ENCODE measurements at places on chromosomes 2 and 18.

- no peak for DNase-seq
These were observed 129.9 kb upstream of the CHST9 start for GRCh38 chr18:27314996-27315395.

DNA sequence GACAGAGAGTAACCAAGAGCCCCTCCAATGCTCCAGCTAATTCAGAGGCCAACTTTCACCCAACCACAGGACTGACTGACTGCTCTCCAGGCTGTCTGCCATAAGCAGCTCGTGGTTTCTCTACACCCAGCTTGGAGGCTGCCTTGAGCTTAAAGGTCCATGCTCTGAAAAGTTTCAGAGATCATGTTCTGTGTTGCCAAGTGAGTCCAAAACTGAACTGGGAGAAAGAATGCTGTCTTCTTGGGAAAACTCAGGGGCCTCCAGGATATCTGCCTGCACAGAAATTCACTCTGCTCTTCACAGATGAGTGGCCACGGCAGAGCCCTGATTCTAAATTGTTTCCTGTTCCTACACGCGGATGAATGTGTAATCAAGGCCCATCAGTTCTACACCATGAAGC lies 51.1 kb downstream of the LPIN2 start:
- no peak for DNase-seq

DNA sequence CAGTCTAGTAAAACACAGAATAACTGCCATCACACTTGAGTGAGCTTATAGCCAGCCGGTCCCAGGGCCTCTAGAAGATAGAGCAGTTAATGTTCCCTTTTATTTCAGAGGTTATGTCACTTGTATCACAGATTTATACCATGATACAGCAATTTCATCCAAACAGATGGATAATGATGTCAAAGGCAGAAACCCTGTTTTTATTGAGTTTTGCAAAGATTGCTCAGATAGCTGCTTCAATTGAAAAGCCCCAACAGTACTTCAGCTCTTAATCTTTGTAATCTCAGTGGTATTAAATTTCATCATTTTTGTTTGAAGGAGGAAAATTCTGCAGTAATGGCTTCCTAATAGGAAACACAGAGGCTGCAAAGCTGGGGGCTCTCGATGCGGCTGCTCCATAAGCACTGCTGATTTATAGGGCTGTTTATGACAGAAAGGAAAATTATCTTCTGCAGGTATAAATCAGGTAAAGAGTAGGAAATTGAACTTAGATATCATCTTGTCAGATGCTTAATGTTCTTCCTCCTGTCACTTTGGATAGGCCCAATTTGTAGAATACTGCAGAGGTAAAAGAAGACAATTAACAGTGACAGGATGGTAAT lies 112.3 kb downstream of the LNPK start:
- no peak for DNase-seq

GRCh38 chr2:40439473-40439872 lies 12.4 kb downstream of the SLC8A1 start:
- no peak for DNase-seq

GRCh38 chr2:8448824-8449556 lies 232.9 kb upstream of the ID2 start:
- no peak for DNase-seq

DNA sequence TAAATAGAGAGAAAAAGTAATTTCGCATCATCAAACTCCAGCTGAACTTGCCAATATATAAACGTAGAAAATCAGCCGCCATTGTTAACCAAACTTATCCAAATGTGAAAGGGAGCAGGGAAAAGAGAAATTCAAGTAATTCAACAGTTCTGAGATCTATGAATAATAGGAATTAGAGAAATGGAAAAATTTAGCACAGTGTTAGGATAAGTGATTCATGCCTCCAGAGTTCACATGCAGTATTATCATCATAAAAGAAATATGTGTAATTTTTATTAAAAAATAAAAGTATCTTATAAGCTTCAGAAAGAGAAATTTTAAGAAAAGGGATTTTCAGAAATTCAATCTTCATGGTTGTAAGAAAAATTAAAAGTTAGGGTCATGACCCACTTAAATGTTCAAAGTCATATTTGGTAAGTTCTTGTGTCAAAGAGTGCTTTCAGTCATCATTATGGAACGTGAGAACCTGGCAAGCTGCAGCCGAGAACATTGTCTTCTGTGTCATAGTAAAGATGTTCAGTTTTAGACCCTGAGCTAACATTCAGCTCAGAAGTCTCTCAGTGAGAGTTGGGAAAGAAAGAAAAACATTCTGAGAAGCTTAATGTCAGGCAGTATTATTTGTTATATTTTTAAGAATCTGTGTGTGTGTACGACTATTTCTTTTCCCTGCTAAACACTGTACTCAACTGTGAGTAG lies 414.3 kb upstream of the RGPD4 start:
- DNase-seq: peak; percentile 85

DNA sequence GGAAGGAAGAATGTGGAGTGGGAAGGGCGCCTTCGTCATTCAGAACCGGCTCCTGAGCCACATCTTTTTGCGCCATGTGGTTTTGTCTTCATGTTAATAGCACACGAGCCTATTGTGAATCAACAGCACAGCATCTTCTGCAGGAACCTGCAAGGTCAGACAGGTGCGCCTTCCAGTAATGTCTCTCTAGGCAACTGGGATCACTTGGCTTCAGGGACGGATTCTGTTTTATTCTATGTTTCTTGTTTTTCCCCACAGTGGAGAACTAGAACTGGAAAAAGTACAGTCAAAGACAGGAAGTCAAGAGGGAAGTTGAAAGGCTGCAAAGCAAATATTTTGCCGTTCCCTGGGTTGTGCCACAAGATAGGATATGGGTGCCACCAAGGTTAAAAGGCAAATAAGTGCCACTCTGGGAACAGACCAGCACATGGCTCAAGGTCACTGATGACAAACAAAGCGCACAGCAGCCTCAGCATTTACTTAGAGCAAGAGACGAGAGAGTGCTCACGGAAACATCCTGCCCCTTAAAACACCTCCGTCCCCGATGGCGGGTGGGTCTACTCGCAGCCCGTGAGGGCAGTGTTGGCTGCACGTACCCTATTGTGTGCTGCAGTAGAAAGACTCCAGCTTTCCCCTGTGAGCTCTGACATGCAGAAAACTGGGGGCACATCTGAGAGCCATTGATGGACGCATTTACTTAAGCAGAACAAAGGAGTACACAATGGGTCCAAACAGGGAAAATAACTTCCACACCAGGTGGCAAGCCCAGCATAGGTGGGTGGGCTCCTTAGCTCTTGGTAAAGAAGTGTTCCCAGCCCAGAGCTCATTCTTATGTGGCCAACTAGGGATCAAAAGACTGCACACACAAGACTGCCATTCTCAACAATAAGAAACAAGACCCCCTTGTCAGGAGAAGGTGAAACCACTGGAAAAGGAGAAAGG lies 107.2 kb upstream of the PARD3B start:
- DNase-seq: no peak

GRCh38 chr18:76973520-76974266 lies 151.3 kb downstream of the ZNF236 start:
- no peak for DNase-seq

GRCh38 chr18:76975577-76976110 lies 153.3 kb downstream of the ZNF236 start:
- no peak for DNase-seq

DNA sequence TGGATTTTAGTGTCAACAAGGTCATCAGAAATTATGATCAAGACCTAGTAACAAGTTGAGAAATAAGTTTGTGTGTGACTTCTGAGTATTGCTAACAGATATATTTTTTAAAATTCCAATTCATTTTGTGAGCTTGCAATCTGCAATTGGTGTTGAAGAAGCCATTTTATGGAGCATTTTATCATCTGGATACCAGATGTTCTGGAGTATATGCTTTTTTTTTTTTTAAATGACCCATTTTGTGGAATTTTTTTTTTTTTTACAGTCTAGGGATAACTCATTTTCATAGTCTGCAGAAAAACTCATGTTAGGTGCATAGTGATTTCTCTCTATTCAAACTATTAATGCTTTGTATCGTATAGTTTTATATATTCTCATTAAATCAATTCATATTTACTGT lies 12.6 kb downstream of the QPCT start:
- no peak for DNase-seq

- no peak for DNase-seq
These were observed 38.7 kb downstream of the REEP1 start for GRCh38 chr2:86298411-86299390.

DNA sequence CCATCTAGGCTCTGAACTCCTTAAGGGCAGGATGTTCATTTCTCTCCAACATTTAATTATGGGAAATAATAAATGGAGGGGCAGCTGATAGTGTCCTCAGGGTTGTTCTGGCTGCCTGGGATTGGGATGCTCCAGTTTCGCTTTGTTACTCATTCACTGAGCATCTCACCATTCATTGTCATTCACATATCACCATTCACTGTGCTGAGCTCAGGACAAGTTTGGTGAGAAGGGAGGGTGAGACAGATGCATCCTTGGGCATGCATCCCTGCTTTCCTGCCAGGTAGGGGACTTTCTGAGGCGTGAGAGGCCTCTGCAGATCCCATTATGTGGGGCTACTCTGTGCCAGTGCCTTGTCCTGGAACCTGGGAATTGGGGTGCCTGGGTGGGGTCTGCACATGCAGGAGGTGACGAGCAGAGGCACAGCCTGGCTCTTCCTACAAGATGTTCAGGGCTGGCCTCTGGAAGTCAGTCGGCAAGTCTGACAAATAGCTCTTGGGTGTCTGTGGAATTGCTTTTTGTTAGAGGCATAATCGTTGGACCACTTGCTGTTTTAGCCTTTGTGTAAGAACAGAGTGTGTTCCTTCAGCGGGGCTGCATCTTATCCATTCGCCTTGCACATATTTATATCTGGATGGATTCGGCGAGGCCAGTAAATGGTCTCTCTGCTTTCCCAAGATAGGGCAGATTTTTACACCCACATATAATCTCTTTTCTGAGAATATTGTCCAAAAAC lies 323.2 kb upstream of the THSD7B start:
- DNase-seq: no peak

DNA sequence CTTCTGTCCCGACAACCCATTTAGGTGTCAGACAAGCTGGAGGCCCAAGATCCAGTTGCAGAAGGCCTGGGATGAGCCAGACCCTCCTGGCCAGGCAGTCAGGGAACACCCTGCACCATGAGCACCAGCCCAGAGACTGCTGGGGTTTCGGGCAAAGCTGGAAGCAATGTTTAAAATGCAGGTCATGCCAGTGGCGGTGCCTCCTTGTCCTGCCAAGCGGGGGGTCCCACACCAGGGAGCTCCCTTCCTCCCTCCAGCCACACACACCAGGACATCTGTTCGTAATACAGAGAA lies 230.2 kb downstream of the ATAD2B start:
- DNase-seq: no peak

DNA sequence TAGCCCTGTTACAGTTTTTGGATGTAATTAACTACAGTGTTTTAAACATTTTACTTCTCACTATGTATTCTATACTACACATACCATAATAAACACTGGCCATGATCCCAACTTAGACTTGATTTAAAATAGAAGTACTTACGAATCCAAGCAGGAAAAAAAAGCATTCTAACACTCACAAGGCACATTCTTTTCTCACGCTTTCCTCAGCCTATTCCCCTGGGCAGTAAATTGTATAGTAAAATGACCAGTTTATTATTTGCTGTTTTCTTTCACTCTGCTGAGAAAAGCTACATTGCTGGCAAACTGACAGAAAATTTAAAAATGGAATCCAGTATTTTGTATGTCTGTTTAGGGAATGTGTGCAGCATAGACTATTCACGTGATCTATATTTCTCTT lies 2.8 kb upstream of the TANC1 start:
- DNase-seq: no peak

DNA sequence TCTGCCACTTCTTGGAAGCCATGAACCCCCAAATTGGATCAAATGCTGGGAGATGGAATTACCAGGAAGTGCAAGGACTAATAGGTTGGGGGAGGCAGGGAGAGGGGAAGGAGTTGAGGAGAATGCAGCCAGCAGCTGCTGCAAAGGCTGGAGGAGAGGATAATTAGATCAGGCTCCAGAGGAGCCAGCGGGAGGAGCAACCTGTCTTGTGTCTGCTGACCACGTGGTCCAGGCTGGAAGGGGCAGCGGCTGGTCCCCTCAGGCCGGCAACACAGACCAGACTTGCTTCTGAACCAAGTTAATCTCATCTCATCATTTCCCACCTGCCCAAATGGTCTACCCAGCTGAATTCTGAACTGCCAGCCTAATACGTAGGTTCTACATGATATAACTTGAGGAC lies 68.3 kb downstream of the MRO start:
- DNase-seq: no peak

DNA sequence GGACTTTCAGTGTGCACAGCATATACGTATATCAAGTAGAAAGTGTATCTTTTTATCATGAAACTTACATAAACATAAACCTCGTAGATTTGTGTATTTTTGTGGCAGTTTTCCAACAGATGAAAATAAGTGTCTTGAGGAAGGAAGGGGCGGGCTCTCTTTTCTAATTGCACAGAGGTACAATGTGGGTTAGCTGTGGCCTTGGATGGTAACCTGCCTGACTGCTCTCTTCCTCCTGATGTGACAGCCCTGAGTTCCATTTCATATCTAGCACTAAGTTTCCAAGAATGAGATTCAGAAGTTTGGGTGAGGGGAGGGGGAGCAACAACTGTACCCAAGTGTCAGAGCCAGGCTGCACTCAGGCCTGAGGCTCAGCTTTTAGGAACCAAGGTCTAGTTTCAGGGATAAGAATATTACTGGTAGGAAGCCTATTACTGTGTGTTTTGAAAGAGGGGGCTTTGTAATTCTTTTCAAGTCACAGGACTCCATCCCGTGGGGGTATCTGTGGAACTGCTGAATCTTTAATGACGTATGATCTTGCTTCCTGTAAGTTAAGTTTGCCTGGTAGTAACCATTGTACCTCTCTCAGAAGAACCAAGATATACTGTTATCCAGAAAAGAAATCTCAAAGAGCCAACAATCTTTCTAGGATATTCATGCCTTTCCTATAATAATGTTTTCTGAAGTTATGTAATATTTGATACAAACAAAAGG lies 483.7 kb downstream of the PTPRM start:
- no peak for DNase-seq

DNA sequence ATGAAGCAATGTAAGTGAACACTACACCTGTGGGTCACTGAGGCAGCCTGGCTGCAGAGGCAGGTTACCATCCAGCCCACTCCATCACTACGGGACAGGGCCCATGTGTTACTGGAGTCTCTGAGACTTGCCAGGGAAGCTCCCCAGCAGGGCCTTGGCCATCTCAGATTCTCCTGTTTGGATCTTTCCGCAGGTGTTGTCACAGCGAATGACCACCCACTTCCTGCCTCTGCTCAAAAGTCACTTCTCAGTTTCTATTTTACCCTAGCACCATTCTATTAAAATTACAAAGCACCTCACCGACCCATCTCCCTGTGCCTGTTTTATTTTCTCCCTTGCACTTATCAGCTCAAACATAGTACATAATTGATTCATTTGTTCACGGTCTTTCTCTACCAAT lies 34.5 kb upstream of the L3MBTL4 start:
- no peak for DNase-seq

GRCh38 chr18:22488554-22488953 lies 70.8 kb upstream of the CTAGE1 start:
- DNase-seq: no peak

DNA sequence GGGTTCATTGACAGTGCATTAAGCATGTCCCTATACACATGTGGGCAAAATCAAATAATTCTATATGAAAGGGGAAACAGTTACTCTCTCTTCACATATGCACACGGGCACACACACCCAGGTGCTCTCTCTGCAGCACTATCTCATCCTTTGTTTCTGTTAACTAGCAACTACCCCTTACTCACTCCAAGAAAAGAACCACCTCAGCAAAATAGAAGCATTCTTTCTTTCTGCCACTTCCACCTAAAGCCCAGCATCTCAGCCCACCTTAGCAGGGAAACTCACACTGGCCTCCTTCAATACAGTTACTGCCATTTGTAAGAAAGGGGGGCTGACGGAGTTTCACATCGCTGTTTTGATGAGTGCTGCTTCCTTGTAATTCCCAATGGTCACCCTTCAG lies 216.3 kb upstream of the ID2 start:
- no peak for DNase-seq
